ENCODE measurements at places on chromosomes 3 and 15. TPM values are rescaled to one million over a fixed set of nuclear protein-coding genes. Genes with fewer than 3 reads are reported as not detected.

The TMEM158 gene
- polyA plus RNA-seq = 12.5 TPM

The TMEM40 gene
- polyA plus RNA-seq = 2.4 TPM

- DNase-seq = no peak
Measured at GRCh38 chr15:74787251-74788041, 5.6 kb downstream of the CSK start.

The C2CD4B gene
- polyA plus RNA-seq = 0.83 TPM
